ENCODE measurements at places on chromosomes 6 and 20.

- DNase-seq, result no peak
Observed at GRCh38 chr20:63974402-63975200, 4.8 kb downstream of the SAMD10 start.

DNA sequence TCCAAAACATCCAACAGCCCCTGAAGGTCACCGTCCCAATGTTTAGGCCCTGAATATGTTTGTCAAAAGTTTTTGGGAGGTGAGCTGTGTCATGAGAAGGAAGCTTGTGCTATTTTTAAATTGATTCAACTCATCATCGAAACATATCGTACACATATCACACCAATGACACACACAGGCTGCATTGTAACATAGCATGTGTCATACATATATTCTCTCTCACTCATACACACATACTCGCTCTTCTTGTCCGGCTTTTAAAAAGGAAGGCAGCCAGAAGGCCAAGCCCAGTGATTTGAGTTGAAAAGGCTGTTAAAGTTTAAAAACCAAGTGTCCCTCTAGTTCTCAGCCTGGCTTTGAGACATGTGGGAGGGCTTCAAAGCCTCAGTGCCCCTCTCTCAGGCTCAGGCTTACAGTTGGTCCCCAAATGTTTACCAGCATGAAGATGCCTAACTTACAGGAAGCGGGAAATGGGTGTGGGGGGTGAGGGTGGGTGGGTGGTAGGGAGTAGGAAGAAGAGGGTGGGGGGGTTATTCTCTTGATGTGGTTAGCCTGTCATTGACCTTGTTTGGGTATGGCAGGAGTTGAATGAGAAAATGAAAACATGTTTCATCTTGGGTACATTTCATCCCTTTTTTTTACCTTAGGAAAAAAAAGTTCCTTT lies 3.3 kb upstream of the PRDM1 start:
- no peak for DNase-seq

GRCh38 chr6:139605350-139605749 lies 230.9 kb upstream of the CITED2 start:
- DNase-seq, result no peak

DNA sequence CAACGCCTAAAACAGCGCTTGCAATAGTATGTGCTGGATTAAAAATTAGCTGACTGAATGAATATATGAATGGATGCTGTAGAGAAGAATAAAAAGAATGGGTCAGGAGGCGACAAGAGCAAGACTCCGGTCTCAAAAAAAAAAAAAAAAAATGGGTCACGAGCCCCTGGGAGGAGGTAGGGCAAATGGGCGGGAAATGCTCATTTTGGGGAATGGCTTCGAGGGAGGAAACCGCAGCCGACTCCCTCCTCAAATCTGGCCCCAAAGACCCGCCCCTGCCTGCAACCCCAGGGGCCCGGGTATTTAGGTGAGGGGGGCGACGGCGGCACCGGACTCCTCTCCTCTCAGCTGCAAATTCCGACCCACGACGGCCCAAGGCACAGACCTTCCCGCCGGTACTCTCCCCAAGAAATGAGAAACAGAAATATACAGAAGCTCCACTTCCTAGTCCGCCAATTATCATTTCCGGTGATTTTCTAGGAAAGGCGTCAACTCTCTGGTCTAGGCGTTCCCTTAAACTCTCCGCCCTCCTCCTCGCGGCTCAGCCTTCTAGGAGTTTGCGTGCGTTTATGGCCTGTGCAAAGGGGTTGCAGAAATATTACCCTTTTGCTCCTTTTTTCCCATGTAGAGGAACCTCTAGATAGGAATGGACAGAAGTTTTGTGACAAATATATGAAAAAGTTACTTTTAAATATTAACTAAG lies at the start of gene ZNF311:
TSS of gene ZNF311 (minus strand) at position 133 of the 703 bp plus-strand sequence. CDS start 1,361 bp downstream, outside the sequence.
- DNase-seq, result no peak

GRCh38 chr6:70412252-70413113 lies 825 bp upstream of the FAM135A start:
- DNase-seq, result no peak

GRCh38 chr6:56247654-56248122 lies 308 bp upstream of the COL21A1 start:
- no peak for DNase-seq

- no peak for DNase-seq
Observed at GRCh38 chr6:158068156-158068892, 86.7 kb downstream of the SYNJ2 start.

GRCh38 chr6:41584668-41585205 lies 38.6 kb downstream of the FOXP4 start:
- no peak for DNase-seq

DNA sequence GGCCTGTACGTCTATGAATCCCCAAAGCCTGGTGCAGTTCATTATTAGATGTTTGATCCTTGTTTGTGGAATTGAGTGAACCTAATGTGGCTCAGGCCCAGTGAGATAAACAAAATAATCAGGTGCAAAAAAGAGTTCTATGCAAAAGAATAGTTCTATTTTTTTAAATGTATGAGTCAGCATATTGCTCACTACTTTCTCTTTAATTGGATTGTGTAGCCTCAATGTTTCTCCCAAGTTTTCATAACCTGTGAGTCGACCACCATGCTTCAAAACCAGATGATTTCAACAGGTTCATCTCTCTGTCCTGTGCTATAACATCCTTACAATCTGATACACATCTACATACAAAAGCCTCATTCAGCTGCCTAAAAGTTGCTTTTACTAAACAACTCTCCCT lies 116.5 kb upstream of the HDAC2 start:
- no peak for DNase-seq

- no peak for DNase-seq
Observed at GRCh38 chr6:64817525-64817924, 889.5 kb downstream of the EYS start.

GRCh38 chr20:7493311-7493710 lies 446.9 kb downstream of the HAO1 start:
- DNase-seq, result no peak

DNA sequence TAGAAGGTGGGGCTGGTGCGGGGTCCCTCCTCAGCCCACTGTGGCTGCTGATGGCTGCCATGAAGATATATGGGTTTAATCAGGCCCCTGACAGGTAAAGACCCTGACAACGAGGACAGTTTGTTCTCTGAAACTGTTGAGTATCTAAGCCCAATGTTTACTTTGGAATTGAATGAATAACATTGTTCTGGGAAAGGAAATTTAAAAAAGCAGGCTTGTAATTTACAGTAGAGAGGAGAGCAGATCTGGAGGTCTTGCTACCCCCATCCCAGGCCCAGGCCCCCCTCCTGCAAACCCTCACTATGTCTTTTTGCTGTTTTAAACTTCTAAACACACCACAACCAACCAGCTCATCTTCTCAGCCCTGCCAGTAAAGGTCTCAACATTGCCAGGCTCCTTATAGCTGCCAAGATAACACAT lies 171.3 kb downstream of the CDC5L start:
- no peak for DNase-seq

DNA sequence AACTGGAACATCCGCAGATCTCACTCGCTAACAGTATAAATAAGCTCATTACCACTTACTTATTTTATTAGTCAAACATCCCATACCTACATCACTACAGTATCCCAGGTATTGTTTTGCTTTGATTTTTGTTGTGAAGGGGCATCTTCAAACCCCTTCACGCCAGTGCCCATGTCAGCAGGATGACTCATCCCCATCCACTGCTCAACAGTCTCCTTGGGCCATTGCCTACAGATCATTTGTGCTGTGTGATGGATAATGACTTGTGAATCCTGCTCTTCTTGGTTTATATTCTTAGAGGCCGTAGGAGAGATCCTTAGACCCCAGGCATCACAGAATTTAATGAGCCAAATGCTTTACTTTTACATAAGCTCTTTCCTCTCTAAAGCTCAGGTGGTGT lies 8.5 kb upstream of the SIRT5 start:
- DNase-seq, result no peak

DNA sequence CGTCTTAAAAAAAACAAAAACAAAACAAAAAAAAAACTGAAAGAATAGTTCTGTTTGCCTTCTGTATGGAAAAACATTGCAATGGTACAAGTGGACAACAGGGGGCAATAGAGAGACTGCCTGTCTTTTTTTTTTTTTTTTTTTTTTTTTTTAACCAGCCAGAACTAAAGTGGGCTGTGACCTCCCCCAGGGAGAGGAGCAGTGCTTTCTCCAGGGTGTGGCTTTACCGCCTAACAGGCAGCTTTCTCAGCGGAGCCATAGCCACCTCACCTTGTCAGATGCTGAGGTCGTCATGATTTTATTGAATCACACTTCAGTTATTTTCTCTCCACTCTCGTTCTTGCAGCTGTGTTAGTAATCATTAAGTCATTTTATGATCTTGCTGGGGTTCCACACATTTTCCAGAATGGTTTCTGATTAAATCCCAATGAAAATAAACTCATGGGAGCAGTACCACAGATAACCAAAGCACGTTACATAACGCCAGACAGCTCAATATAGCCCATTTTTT lies 78.4 kb downstream of the GMPR start:
- DNase-seq, result no peak

DNA sequence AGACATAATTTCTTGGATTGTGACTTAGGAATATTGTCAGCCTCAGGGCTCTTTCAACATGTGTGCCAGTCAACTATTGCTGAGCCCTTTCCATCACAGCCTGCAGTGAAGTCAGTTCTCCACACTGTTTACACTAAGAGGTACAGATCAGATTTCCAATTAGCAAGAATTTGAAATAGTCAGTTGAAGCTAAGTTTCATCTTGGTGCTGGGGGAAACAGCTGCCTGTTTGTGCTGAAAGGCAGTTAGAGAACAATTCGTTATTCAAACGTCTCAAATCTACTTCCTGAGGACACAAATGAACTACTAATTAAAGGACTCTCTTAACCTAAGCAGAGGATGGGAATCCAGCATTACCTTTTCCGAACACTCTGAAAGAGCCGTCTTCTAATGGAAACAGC lies 25.9 kb downstream of the ADGRF1 start:
- DNase-seq, result no peak

GRCh38 chr20:34717230-34718095 lies 13.3 kb downstream of the TP53INP2 start:
- no peak for DNase-seq

GRCh38 chr6:47598367-47598766 lies 100.0 kb upstream of the ADGRF4 start:
- DNase-seq, result no peak

DNA sequence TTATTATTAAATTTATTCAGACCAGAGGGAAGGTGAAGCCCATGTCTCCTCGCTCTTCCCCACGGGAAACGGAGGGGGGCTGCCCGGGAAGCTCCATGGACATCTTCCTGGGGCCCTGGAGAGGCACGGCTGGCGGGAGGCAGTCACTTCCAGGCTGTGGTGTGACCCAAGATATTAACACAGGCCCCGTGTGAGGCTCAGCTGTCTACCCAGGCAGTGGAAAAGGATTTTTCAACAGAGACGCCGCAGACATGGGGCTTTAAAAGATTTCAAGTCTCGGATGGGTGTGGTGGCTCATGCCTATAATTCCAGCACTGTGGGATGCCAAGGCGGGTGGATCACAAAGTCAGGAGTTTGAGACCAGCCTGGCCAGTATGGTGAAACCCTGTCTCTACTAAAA lies 117.9 kb downstream of the ERMARD start:
- no peak for DNase-seq

GRCh38 chr6:35218021-35218420 lies 4.3 kb downstream of the SCUBE3 start:
- no peak for DNase-seq
